ENCODE measurements at places on chromosomes 7 and 10.

- no peak for DNase-seq
These were observed 556.8 kb upstream of the GALNT17 start for GRCh38 chr7:70574970-70575799.

DNA sequence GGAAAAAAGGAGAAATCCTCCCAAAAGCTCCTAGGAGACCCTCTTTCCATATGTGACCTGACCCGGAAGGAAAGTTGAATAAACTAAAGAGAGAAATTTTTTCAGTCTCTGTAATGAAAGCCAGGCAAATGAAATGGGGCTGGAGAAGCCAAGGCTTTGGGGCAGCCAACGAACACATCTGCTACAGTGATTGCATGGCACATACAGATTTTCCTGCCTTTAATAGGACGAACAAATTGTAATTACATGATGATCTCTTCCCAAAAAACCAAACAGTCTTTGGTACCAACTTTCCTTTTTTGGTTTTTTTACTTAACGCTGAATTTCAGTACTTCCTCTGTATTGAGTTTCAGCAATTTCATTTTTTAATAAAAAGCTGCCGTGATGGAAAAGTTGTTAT lies 23.5 kb upstream of the PTN start:
- DNase-seq = no peak

GRCh38 chr7:103851357-103851756 lies 138.1 kb downstream of the RELN start:
- no peak for DNase-seq

DNA sequence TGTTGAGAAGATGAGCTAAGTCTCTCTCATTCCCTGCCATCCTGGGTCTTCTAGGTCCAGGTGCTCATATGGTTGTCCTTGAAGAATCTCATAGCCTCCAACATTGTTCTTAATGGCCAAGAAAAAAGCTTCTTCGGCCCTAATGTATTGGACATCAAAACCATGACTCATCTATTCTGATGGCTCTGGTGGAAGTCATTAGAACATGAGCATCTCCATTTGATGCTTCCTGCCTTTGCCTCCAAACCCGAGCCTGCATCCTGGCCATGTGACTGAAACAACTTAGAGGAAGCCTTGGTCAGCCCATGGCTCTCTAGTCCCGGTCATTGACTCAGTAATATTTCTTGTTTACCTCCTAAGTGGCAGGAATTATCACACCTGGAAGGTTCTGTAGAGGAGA lies 264.1 kb upstream of the FZD8 start:
- no peak for DNase-seq

- no peak for DNase-seq
These were observed 11.5 kb downstream of the ZNF438 start for GRCh38 chr10:31020209-31020608.
